ENCODE measurements at places on chromosomes 12 and 14. TPM values are rescaled to one million over a fixed set of nuclear protein-coding genes. Genes with fewer than 3 reads are reported as not detected.

DNA sequence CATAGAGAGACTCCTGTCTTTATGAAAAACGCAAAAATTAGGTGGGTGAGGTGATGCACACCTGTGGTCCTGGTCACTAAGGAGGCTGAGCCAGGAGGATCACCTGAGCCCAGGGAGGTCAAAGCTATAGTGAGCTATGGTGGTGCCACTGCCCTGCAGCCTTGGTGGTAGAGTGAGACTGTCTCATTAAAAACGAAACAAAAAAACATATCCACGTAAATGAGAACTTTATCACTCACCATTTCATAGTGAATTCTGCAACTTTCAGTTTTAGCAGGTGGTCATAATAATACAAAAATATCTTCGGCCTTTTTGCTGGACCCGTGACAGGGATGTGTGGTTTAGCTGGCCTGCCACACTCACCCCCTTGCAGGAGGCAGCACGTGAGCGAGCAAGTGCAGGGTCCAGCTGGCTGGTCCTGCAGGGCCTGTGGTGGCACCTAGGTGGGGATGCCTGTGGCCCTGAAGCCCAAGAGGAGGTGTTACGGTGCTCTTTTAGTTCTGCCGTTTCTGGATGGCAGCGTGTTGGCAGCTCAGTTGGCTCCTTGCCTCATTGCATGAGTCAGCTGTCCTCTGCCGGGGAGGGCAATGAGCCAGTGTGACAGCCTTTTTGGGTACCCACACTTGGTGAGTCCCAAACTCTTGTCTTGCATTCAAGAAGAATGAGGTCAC lies 1330.7 kb upstream of the TMEM132C start:
- peak; percentile 8 for DNase-seq

GRCh38 chr12:38124247-38125012 lies 192.1 kb upstream of the ALG10B start:
- no peak for DNase-seq

The PTPRQ gene
- polyA plus RNA-seq, result 1.3 TPM

The BICDL1 gene
- polyA plus RNA-seq, result 4.9 TPM

The AVPR1A gene
- polyA plus RNA-seq, result 6.1 TPM
